ENCODE measurements at places on chromosomes 1 and 21.
A peak's percentile ranks its signal among the peaks of the same experiment; 100 is the strongest.

DNA sequence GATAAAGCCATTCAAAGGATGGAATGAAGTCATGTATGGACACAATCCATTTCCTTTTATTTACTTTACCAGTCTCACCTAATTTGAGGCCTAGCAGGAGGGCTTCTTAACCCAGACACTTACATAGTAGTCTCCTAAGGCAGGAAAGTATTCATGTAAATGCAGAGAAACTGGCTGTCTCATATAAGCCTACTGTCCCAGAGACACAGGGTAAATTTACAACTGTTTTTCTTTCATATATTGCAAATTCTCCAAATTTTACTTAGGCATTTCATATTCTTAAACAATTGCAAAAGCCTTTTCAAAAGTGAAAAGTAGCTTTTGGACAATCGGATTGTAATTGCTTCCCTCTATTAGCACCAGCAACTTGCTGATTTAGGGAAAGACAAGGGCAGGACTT is 29.9 kb downstream of the SPAG17 start:
- H3K27ac ChIP-seq, result no peak overlapping the region
- no peak overlapping the region for H3K4me3 ChIP-seq
- H3K36me3 ChIP-seq, result no peaks in the 10 kb centered on the region
- peaks cover 1% of the 10 kb centered on the region for H3K27me3 ChIP-seq
- DNase-seq, result no peak

- peak overlapping the region; percentile 41 for H3K4me3 ChIP-seq
- H3K27me3 ChIP-seq, result no peaks in the 10 kb centered on the region
- H3K4me1 ChIP-seq, result peaks cover 11% of the 10 kb centered on the region
- H3K27ac ChIP-seq, result peak overlapping the region; percentile 64
- peaks cover 74% of the 10 kb centered on the region for H3K36me3 ChIP-seq
These were observed 43.3 kb downstream of the IARS2 start for GRCh38 chr1:220137019-220137786.

DNA sequence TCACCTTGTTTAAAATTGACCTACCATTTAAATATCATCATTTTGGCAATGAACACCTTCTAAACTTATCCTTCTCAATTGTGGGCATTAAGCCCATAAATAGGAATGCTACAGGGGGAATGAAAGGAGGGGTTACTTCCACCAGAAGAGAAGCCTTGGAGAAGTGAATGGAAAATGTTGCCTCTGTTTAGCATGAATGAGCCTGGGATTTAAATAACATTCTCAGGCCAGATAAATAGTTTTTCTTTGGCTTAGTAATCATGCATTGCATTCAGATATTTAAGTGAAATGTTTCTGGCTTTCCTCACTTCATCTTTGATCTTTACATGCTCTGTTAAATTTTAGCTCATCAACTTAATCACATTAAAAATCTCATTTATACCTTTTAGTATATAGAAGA is 284.3 kb upstream of the FMN2 start:
- H3K27ac ChIP-seq, result no peak overlapping the region
- H3K27me3 ChIP-seq, result no peaks in the 10 kb centered on the region
- DNase-seq, result no peak
- H3K36me3 ChIP-seq, result no peaks in the 10 kb centered on the region

DNA sequence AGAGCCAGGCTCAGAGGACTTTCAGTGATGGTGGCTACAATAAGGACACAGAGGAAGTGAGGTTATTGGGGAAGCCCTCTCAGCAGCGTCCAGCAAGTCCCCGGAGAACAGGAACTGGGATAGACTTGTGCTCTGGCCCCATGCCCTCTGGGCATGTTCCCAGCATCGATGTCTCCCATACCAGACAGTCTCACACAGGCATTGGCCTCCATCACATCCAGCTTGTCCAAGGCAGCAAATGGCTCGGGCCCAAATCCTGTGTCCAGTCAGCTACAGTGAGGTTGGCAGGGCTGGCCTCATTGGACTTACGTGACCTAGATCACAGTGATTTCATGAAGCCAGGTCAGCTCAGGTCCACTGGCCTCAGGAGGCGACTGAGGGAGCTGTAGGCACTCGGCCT is 19.6 kb upstream of the TMEM54 start:
- peak; percentile 67 for DNase-seq
- H3K4me1 ChIP-seq, result peaks cover 21% of the 10 kb centered on the region
- H3K27ac ChIP-seq, result no peak overlapping the region
- H3K4me3 ChIP-seq, result no peak overlapping the region

DNA sequence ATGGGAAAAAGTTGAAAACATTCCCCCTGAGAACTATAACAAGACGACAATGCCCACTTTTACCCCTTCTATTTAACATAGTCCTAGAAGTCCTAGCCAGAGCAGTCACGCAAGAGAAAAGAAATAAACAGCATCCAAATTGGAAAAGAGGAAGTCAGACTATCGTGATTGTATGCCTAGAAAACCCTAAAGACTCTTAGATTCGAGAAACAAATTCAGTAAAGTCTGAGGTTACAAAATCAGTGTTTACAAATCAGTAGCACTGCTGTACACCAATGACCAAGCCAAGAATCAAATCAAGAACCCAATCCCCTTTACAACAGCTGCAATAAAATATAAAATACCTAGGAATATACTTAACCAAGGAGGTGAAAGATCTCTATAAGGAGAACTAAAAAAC is 72.4 kb downstream of the POU2F1 start:
- H3K27ac ChIP-seq, result no peak overlapping the region
- H3K36me3 ChIP-seq, result no peaks in the 10 kb centered on the region
- DNase-seq, result no peak
- H3K4me3 ChIP-seq, result no peak overlapping the region
- no peaks in the 10 kb centered on the region for H3K27me3 ChIP-seq

DNA sequence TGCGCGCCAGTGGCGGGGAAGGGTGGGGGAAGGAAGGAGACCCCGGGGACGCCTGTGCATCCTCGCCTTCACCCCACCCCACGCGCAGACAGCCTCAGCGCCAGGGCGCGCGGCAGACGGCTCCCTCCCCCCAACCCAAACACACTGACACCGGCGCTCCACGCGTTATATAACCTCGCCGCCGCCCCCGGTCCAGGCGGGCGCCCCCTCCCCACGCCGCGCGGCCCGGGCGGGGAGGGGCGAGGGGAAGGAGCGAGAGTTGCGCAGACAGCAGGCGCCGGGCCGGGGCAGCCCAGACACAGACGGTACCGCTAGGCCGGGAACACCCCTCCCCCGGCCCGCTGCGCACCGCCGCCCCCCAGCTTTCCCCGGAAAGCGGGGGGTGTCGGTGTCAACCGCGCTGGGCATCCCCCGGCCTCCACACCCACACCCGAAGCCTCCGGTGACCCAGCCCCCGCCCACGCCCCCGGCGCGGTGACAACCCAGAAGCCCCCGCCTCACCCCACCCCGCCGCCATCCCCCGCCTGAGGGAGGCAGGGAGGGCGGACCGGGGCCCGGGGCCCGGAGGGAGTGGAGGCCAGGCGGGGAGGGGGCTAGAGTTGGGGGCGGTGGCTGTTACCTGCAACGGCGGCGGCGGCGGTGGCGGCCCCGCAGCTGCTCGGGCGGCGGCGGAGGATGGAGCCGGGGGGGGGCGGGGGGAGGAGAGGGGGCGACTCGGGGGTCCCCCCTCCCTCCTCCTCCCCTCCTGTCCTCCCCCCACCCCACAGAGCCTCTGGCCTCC is 432 bp downstream of the AKT3 start:
- H3K27me3 ChIP-seq, result peaks cover 50% of the 10 kb centered on the region
- peaks cover 34% of the 10 kb centered on the region for H3K4me1 ChIP-seq
- H3K36me3 ChIP-seq, result no peaks in the 10 kb centered on the region
- peak; percentile 44 for DNase-seq
- peak overlapping the region; percentile 89 for H3K4me3 ChIP-seq

DNA sequence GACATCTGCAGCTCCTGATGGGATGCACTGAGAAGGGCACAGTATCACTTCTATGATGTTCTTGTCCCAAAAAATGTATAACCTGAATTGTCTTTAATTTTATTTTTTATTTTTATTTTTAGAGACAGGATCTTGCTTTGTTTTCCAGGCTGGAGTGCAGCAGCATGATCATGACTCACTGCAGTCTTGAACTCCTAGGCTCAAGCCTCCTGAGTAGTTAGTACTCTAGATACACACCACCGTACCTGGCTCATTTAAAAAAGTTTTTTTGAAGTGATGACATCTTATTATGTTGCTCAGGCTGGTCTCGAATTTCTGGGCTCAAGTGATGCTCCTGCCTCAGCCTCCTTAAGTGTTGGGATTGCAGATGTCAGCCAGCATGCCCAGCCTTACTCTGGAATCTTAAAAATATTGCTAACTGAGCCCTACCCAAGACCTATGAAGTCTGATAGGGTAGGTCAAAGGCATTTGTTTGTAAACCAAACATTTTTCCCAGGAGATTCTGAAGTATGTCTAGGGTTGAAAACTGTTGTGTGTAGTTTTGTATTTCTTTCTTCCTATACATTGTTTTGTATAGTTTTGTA is 68.9 kb downstream of the ATF6 start:
- H3K27ac ChIP-seq, result no peak overlapping the region
- DNase-seq, result no peak
- H3K4me3 ChIP-seq, result no peak overlapping the region
- no peaks in the 10 kb centered on the region for H3K36me3 ChIP-seq
- H3K4me1 ChIP-seq, result peaks cover 13% of the 10 kb centered on the region
- H3K27me3 ChIP-seq, result no peaks in the 10 kb centered on the region

GRCh38 chr21:30942192-30942591 is 60.8 kb upstream of the KRTAP11-1 start:
- no peaks in the 10 kb centered on the region for H3K4me1 ChIP-seq
- H3K4me3 ChIP-seq, result no peak overlapping the region
- no peak overlapping the region for H3K27ac ChIP-seq
- no peaks in the 10 kb centered on the region for H3K36me3 ChIP-seq
- H3K27me3 ChIP-seq, result peaks cover 4% of the 10 kb centered on the region

- no peak overlapping the region for H3K27ac ChIP-seq
- peaks cover 38% of the 10 kb centered on the region for H3K4me1 ChIP-seq
- DNase-seq, result no peak
- H3K27me3 ChIP-seq, result no peaks in the 10 kb centered on the region
- H3K4me3 ChIP-seq, result no peak overlapping the region
- peaks cover 20% of the 10 kb centered on the region for H3K36me3 ChIP-seq
These were observed 21.9 kb downstream of the TSNAX start for GRCh38 chr1:231550448-231550781.

- peaks cover 33% of the 10 kb centered on the region for H3K4me1 ChIP-seq
- peaks cover 31% of the 10 kb centered on the region for H3K36me3 ChIP-seq
- H3K27ac ChIP-seq, result no peak overlapping the region
- no peaks in the 10 kb centered on the region for H3K27me3 ChIP-seq
These were observed 28.9 kb downstream of the TSNAX start for GRCh38 chr1:231557411-231557810.

GRCh38 chr1:58734630-58735029 is 34.8 kb upstream of the MYSM1 start:
- no peaks in the 10 kb centered on the region for H3K36me3 ChIP-seq
- no peak overlapping the region for H3K4me3 ChIP-seq
- no peak overlapping the region for H3K27ac ChIP-seq
- H3K27me3 ChIP-seq, result no peaks in the 10 kb centered on the region
- H3K4me1 ChIP-seq, result peaks cover 10% of the 10 kb centered on the region
- no peak for DNase-seq

- no peaks in the 10 kb centered on the region for H3K36me3 ChIP-seq
- H3K27me3 ChIP-seq, result no peaks in the 10 kb centered on the region
- H3K27ac ChIP-seq, result no peak overlapping the region
- H3K4me1 ChIP-seq, result peaks cover 14% of the 10 kb centered on the region
These were observed 100.2 kb downstream of the LMO4 start for GRCh38 chr1:87428883-87429282.

GRCh38 chr1:167997037-167997575 is 60.2 kb upstream of the MPC2 start:
- H3K4me1 ChIP-seq, result peaks cover 37% of the 10 kb centered on the region
- H3K36me3 ChIP-seq, result peaks cover 23% of the 10 kb centered on the region
- no peak for DNase-seq
- no peaks in the 10 kb centered on the region for H3K27me3 ChIP-seq
- no peak overlapping the region for H3K27ac ChIP-seq
- H3K4me3 ChIP-seq, result no peak overlapping the region

GRCh38 chr1:247077876-247078257 is 744 bp downstream of the ZNF670 start:
- no peak for DNase-seq
- H3K4me3 ChIP-seq, result peak overlapping the region; percentile 84
- H3K27me3 ChIP-seq, result no peaks in the 10 kb centered on the region
- H3K36me3 ChIP-seq, result no peaks in the 10 kb centered on the region
- peaks cover 24% of the 10 kb centered on the region for H3K4me1 ChIP-seq

DNA sequence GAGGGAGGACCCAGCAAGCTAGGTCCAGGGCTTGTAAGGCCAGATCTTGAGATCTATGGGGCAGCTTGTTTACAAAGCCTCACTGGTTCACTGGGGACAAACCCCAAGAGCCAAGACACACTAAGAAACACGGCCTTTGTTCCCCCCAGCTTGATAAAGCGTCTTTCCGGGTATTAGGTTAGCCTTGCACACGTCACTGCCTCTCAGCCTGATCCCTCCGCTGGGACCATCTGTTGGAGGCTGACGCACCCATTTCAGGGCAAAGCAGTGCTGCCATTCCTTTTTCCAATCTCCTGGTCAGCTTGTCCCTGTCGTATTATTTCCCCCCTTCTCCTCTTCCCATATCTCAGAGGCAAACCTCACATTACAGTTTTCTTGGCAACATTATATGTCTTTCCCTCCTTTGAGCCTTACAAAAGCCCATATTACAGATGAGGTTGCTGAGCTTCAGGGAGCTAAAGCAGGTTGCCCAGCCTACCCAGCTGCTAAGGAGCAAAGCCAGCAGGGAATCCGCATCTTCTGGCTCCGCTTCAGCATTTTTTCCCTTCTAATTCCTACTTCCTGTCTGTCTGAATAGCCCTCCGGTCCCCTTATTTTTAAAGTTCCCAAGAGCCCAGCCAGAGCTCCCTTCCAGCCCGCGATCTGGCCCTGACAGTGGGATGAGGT is 4.1 kb downstream of the HEYL start:
- peak overlapping the region; percentile 76 for H3K4me3 ChIP-seq
- peaks cover 63% of the 10 kb centered on the region for H3K4me1 ChIP-seq
- peak overlapping the region; percentile 90 for H3K27ac ChIP-seq
- H3K27me3 ChIP-seq, result peaks cover 63% of the 10 kb centered on the region
- DNase-seq, result peak; percentile 62

GRCh38 chr1:65309304-65310077 is at the start of gene DNAJC6:
TSS of gene DNAJC6 (plus strand) at chr1:65309543. CDS start at chr1:65309746, 203 bp downstream.
- peak; percentile 70 for DNase-seq
- H3K4me3 ChIP-seq, result peak within 1 kb of the TSS; percentile 66
- H3K4me1 ChIP-seq, result peaks cover 20% of the 10 kb centered on the region

DNA sequence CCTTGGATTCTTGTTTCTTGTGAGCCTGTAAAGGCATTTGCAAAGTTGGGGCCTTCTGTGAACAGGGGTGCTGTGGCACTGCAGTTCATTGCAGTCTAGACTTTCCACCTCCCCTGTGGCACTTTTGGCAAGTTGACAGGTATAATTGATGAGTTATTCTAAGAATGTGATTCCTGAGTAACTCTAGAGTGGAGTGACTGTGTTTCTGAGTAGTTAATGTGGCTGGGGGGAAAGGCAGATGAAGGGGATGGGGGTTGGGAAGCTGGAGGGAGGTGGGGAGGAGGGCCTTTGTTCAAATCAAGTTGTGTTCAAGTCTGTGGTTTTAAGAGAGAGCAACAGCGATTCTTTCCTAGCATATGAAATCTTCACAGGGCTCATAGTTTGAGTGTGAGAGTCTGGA is 32.9 kb downstream of the PBX1 start:
- H3K27ac ChIP-seq, result peak overlapping the region; percentile 12
- no peaks in the 10 kb centered on the region for H3K27me3 ChIP-seq
- peaks cover 8% of the 10 kb centered on the region for H3K36me3 ChIP-seq
- peaks cover 62% of the 10 kb centered on the region for H3K4me1 ChIP-seq
- no peak for DNase-seq
- H3K4me3 ChIP-seq, result no peak overlapping the region

GRCh38 chr1:178686407-178686806 is 38.6 kb upstream of the RALGPS2 start:
- DNase-seq, result no peak
- H3K4me1 ChIP-seq, result no peaks in the 10 kb centered on the region
- no peaks in the 10 kb centered on the region for H3K36me3 ChIP-seq
- H3K27me3 ChIP-seq, result no peaks in the 10 kb centered on the region
- H3K27ac ChIP-seq, result no peak overlapping the region

All from left ventricle myocardium inferior (tissue), 1 donor.